Naive thymus-derived CD8-positive, alpha-beta T cell (primary cell): ENCODE measurements at places on chromosomes 3 and 15. TPM values are rescaled to one million over a fixed set of nuclear protein-coding genes. Genes with fewer than 3 reads are reported as not detected.
A peak's percentile ranks its signal among the peaks of the same experiment; 100 is the strongest.

GRCh38 chr3:8303466-8303865 lies 198.2 kb upstream of the LMCD1 start:
- no peak for DNase-seq

DNA sequence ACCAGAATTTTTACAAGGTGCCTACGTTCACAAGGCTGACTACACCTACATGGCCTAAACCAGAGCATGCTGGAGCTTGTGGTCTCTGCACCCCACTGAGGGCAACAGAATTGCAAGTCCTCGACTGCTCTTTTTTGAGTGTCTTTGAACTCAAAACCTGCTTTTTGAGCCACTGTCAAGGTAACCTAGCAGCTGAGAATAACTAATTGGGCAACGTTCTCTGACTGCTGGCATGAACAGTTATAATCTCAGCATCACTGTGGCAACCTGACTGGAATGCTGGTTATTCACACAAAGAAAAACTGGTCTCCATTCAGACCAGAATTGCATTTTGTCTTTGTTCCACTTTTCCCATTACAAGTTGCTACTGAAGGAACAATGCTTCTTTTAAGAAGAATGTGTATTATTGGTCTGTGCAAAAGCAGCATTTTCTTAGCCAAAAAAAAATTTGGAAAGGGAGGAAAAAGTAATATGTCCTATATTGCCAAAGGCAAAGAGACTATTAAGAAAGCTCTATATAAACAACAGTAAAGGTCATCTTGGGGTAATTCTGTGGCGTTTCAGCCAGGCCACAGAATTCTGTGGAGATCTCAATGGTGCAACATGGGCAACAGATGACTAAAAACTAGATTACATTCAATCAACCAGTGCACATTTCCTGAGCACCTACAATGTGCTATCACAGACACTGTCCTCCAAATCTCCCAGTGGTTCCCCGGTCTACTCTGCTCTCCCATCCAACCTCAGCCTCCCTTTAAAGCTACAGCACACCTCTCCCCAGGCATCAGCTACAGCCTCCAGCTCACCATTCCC lies 76.8 kb downstream of the TNIK start:
- no peak for DNase-seq

DNA sequence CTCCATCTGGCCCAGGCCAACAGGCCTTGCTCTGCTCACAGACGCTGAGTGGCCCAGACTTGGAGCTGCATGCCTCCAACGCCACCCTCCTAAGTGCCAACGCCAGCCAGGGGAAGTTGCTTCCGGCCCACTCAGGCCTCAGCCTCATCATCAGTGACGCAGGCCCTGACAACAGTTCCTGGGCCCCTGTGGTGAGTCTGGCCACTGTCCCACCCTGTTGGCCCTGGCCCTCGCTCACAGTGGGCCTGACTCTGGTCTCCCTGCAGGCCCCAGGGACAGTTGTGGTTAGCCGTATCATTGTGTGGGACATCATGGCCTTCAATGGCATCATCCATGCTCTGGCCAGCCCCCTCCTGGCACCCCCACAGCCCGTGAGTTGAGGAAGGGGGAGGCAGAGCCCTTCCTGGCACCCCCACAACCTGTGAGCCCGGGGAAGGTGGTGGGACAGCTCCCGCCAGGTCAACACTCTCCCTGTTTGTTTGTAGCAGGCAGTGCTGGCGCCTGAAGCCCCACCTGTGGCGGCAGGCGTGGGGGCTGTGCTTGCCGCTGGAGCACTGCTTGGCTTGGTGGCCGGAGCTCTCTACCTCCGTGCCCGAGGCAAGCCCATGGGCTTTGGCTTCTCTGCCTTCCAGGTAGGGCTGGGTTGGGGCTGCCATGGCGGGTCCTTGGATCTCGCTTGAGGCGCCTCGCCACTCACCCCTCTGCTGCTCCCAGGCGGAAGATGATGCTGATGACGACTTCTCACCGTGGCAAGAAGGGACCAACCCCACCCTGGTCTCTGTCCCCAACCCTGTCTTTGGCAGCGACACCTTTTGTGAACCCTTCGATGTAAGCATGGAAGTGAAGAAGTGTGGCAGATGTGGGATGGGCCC lies 10.0 kb downstream of the NT5DC2 start:
- no peak for DNase-seq

GRCh38 chr3:10116138-10116460 lies 624 bp downstream of the BRK1 start:
- no peak for DNase-seq

DNA sequence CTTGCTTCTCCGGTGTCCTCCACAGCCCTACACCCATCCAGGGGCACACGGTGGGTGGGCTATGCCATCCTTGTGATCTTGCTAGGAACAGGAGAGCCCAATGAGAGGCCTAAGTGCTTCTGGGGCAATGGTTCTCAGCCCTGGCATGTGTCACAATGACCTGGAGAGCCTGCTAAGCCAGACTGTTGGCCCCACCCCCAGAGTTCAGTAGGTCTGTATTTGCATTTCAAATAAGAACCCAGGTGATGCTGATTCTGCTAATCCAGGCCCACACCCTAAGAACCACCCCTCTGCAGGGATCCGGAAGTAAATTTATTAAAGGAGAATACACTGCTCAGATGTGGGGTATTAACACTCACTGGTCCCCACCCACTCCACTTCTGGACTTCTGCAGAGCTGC lies 57.9 kb downstream of the RORA start:
- no peak for DNase-seq

DNA sequence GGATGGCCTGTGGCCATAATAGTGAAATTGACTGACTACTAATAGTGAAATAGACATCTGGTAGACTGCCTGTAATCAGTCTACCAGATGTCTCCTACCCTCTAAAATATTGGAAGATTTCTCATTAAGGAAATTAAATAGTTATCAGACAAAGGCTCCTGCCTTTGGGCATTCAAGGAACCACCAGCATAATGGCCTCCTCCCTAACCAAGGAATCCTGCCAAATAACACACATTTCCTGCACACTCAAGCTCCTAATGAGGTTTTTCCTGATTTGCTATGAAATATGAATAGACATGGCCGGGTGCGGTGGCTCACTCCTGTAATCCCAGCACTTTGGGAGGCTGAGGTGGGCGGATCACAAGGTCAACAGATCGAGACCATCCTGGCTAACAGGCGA lies 14.6 kb downstream of the NUSAP1 start:
- no peak for DNase-seq

DNA sequence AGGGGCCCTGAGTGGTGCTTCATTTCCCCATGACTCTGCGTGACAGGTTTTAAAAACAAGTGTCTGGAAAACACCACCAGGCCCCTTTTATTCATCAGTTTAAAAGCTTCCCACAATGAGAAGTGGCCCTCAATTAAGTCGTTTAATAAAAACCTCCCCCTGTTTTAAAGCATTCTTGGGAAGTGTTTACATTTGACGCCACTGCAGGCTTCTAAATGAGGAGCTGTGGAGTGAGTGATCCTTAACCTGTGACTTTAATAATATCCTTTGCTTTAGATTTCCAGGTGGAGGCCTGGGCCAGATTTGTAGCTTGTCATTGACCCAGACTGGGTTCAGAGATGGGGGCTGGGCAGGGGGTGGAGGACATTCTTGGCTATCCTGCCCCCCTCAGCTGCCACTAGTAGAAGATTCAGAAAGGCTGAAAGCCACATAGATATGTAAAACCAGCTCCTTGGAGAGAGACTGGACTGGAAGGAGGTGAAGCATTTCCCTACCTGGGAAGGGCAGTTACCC lies 11.3 kb downstream of the CGNL1 start:
- DNase-seq = no peak

GRCh38 chr15:92322566-92323355 lies 70.9 kb upstream of the ST8SIA2 start:
- no peak for DNase-seq

- DNase-seq = no peak
Measured at GRCh38 chr3:59456852-59457485, 407.1 kb upstream of the CFAP20DC start.

Gene KCNAB1
- 0.23 TPM for total RNA-seq

Gene GCSAM
- total RNA-seq = 15.1 TPM

DNA sequence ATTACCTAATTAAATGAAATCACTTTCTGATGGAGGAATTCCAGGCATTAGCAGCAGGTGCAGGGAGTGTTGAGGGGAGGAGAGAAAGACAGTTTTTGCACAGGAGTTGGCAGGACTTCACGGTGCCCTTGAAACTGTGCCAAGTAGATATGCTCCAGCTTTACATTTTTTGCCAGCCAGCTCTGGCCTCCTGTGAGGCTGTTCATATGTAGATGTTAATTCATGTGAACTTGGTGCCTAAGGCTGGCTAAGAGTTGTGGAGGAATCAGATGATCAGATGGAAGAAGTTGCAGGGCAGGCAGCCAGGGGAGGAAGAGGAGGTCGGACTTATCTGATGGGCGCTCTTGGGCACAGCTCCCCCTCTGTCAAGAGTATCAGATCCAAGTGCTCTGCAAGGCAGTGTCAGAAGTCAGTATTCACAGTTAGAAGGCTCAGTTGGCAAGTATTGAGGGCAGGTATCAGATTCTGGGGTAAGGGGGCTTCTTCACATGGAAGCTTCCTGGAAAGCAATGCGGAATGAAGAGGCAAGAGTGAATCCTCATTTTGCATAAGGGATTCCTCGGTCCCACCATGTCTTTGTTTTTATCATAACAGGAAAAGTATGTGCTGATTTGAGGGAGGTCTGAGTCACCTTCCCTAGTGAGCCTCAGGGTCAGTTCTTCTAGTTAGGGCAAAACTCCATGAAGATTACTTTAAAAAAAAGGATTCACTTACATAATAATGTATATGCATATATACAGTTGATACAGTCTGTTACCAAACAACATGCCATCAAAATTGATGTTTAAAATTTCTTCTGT lies 172.6 kb upstream of the UMPS start:
- DNase-seq = no peak

DNA sequence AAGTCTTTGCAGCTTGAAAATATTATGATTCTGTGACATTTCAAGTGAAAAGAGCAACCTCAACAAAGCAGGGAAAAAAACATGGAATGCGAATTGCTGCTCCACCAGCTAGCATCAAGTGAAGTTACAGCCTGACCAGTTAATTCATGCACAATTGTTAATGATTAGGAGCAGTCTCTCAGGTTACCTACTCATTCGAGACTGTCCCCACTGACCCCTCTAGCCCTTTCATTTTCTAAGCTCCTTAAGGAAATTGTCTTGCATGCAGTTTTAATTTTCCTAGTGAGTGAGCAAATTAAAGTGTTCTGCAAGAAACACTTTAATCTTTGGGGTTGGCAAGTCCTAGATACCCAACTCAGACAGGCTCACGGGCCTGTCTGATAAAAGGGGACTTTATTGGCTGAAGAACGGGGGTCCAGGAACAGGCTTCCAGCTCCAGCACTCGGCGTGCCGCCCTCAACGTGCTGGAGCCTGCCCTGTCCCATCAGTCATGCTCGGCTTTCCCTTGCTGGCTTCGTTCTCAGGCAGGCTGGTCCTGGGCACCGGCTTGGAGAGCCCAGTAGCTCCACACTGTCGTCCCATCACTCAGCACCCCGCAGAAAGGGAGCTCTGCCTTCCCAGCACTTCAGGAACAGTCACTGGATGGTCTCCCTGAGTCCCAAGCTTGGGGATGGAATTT lies 18.3 kb downstream of the PODXL2 start:
- DNase-seq = no peak

DNA sequence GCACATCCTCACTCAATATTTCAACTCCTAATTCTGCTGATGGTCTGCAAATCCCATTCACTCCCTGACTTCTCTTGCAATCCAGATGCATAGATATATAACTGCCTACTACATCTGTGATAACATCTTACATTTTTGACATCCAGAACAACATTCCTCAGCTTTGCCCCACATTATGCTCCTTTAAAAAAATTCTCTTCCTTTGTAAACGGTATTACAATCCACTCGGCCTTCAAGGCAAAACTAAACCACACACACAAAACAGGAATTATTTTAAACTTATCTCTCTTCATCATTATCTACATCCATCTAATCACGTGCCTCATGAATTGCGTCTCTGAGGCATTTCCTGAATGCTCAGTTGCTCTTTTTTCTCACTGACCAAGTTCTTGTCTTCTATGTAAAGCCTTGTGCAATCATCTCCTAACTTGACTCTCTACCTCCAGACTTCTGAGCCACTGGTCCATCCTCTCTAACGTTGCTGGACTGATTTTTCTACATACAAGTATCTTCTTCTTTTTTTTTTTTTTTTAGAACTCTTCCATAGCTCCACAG lies 117.0 kb downstream of the SATB1 start:
- DNase-seq = no peak

GRCh38 chr3:42172047-42172654 lies 81.0 kb downstream of the TRAK1 start:
- no peak for DNase-seq

Gene PDZRN3
- total RNA-seq = not detected

DNA sequence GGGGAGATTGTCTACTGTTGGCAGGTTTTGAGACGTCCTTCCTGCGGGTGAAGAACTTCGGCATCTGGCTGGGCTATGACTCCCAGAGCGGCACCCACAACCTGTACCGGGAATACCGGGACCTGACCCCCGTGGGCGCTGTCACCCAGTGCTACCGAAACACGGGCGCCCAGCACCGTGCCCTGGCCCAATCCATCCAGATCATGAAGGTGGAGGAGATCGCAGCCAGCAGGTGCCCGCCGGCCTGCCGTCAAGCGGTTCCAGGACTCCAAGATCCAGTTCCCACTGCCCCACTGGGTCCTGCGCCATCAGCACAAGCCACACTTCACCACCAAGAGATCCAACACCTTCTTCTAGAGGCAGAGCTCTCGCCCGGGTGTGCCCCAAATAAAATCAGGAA lies 194.9 kb upstream of the EPHA6 start:
- no peak for DNase-seq

Gene TRIM42
- not detected for total RNA-seq

GRCh38 chr15:77019521-77020331 lies 24.8 kb downstream of the PSTPIP1 start:
- DNase-seq = peak; percentile 58

DNA sequence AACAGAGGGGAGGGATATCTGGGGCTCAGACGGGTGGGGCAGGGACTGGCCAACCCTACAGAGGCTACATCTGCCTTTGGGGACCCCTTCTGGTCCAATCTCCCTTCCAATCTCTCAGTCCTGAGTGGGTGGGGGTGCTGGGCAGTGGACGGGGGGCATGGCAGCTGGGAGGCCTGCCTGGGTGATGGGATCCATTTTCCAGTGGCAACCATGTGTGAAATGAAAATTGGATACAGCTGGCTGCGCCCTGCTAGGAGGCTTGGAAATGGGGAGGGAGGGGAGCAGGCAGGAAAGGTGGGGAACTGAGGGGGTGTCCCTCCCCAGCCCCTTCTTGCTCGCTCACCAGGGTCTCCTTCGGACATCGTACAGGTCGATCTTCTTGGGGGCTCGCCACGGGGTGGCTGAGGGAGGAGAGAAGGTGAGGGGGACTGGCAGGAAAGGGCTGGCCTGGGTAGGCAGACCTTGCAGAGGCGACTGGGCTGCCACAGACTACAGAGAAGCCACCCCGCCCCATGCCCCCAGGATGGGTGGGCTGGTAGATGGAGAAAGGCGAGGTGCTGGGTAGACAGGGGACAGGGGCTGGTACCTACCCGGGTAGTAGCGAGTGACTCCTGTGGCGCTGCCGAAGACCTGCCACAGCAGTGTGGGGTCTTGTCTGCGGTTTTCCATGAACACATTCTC lies 21.2 kb upstream of the TMEM115 start:
- no peak for DNase-seq

DNA sequence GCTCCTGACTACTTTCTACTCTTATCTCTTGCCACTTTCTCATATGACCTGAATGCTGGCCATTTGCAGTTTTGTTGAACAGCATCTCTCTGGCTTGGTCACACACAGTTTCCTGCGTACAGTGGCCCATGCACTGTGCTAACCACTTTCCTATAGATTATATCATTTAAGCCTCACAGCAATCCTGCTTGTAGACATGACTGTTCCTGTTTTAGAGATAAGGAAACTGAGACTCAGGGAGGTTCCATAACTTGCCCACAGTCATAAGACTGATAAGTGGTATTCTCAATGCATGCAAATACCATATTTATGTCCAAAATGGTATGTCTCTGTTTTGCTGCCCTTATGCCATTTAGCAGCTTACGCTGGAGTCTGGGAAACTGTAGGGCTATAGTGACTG lies 229.5 kb downstream of the NR1D2 start:
- no peak for DNase-seq
